ENCODE measurements at places on chromosomes 16 and 17. TPM values are rescaled to one million over a fixed set of nuclear protein-coding genes. Genes with fewer than 3 reads are reported as not detected.

- H3K27me3 ChIP-seq = no peaks in the 10 kb centered on the region
- H3K27ac ChIP-seq = no peak overlapping the region
- H3K36me3 ChIP-seq = no peaks in the 10 kb centered on the region
- no peaks in the 10 kb centered on the region for H3K4me1 ChIP-seq
- no peak for DNase-seq
- H3K4me3 ChIP-seq = no peak overlapping the region
These were observed 41.0 kb downstream of the FOXL1 start for GRCh38 chr16:86619239-86619794.

GRCh38 chr17:44105941-44106340 lies 17.5 kb downstream of the HDAC5 start:
- H3K27ac ChIP-seq = no peak overlapping the region
- no peaks in the 10 kb centered on the region for H3K27me3 ChIP-seq
- no peak for DNase-seq

DNA sequence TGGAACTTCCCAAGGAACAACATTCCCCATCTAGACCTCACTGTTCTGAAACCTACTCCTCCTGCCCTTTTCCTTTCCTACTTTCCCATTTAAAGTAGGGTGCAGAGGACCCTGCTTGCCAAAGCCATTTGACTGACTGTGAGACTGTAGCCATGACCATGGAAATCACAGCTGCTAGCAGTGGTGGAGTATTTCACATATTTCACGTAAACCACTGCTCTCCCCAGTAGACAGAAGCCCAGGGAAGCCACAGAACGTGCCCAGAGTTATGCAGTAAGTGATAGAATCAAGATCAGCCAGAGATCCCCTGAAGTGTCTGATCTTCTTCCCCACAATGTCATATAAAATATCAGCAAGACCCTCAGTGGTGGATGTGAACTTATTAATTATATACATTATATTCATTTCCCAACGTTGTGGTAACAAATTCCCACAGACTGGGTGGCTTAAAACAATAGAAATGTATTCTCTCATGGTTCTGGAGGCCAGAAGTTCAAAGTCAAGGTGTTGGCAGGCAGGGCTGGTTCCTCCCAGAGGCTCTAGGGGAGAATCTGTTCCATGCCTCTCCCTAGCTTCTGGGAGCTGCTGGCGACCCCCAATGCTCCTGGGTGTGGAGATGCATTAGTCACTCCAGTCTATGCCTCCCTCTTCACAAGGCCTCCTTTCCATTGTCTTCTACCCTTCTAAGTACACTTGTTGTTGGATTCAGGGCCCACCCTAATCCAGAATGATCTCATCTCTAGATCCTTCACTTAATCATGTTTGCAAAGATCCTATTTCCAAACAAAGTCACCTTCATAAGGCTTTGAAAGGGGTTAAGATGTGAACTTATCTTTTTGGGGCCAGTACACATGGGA lies 20.7 kb upstream of the PRM1 start:
- H3K27me3 ChIP-seq = no peaks in the 10 kb centered on the region
- H3K4me3 ChIP-seq = no peak overlapping the region
- no peak for DNase-seq
- no peak overlapping the region for H3K27ac ChIP-seq
- no peaks in the 10 kb centered on the region for H3K36me3 ChIP-seq

DNA sequence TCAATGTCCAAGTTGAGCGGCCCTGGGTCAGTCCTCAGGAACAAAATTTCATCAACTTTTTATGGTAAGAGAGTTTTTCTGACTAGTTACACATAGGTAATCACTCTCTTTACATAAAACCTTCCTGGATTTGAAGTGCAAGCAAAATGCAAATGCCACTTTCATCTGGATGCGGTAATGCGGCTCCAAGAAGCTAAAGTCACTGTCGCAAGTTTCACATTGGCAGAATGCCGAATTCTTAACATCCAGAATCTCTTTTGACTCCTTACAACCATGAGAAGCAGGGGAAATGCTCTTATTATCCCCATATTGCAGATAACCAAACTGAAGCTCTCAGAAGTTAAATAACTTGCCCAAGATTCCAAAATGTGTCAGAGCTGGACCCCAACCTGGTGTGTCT lies 30.0 kb downstream of the MRPS23 start:
- no peak for DNase-seq
- no peaks in the 10 kb centered on the region for H3K27me3 ChIP-seq
- peaks cover 6% of the 10 kb centered on the region for H3K4me1 ChIP-seq
- H3K4me3 ChIP-seq = no peak overlapping the region
- H3K27ac ChIP-seq = no peak overlapping the region
- no peaks in the 10 kb centered on the region for H3K36me3 ChIP-seq

DNA sequence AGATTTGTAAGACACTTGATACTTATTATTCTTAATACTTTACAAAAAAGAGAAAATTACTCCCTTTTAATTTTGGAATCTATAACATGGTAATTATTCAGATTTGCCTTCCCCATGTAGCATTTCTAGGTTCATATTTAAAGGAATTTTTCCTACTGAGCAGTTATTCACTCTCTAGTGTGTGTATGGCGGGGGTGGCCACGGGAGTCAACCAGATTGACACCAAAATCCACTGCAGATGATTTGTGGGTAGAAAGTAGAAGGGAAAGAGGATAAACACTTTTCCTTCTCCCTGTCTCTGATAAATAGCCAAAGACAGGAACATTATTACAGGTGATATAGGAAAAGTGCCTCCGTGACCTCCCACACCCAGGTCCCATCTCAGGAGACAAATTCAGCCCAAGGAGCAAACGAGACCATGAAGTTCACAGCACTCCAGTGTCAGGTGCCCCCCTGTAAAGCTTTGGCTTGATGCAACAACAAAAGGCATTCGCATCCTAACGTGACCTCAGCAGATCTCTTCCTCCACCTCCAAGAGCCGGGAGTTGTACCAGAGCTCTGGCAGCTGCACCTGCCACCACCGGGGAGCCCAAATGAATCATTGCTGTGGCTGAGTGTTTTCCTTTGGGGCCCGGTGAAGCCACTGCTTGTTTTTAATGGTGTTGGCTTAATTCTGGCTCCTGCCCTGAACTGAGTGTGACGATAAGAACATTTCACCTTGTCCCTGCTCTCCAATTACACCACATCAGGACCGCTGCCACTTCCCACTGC lies 92.7 kb upstream of the NOL11 start:
- no peaks in the 10 kb centered on the region for H3K27me3 ChIP-seq
- H3K36me3 ChIP-seq = no peaks in the 10 kb centered on the region
- DNase-seq = no peak
- no peaks in the 10 kb centered on the region for H3K4me1 ChIP-seq

Gene STH
- total RNA-seq = not detected

All from neural progenitor cell (in vitro differentiated cells).